Endothelial cell of umbilical vein (primary cell): ENCODE measurements at places on chromosomes 2 and 18. TPM values are rescaled to one million over a fixed set of nuclear protein-coding genes. Genes with fewer than 3 reads are reported as not detected.

The RAD51AP2 gene
- total RNA-seq = not detected in 2 replicates

The DSG1 gene
- not detected in 2 replicates for total RNA-seq

The DSC1 gene
- total RNA-seq = not detected in 2 replicates

The TMEM200C gene
- 0.07 and 0.32 TPM in 2 replicates for total RNA-seq

The SLC16A14 gene
- total RNA-seq = 0.22 and 0.23 TPM in 2 replicates

The C2orf72 gene
- total RNA-seq = 0.11 TPM in 1 of 2 replicates, not detected in the other

The LYG2 gene
- not detected in 2 replicates for total RNA-seq

The TMEM169 gene
- total RNA-seq = 0.20 TPM in 1 of 2 replicates, not detected in the other

The COLEC11 gene
- not detected in 2 replicates for total RNA-seq

The GULP1 gene
- 43.0 and 53.8 TPM in 2 replicates for total RNA-seq

The STEAP3 gene
- total RNA-seq = 12.7 and 17.4 TPM in 2 replicates

The CRACDL gene
- total RNA-seq = 3.8 and 6.3 TPM in 2 replicates

The DIPK1C gene
- not detected in 2 replicates for total RNA-seq

The SOCS6 gene
- total RNA-seq = 13.2 and 15.0 TPM in 2 replicates

The NDUFB3 gene
- total RNA-seq = 96.7 and 101 TPM in 2 replicates

The SCLY gene
- 28.6 and 32.7 TPM in 2 replicates for total RNA-seq

The PIKFYVE gene
- total RNA-seq = 28.2 and 28.5 TPM in 2 replicates

The IL37 gene
- not detected in 2 replicates for total RNA-seq
